ENCODE measurements at places on chromosomes 2 and 18. TPM values are rescaled to one million over a fixed set of nuclear protein-coding genes. Genes with fewer than 3 reads are reported as not detected.

COLEC11 gene
- total RNA-seq, result not detected

FAHD2A gene
- 24.8 TPM for total RNA-seq

VPS4B gene
- 91.5 TPM for total RNA-seq

BARD1 gene
- 20.7 TPM for total RNA-seq

TDRD15 gene
- 1.1 TPM for total RNA-seq

PPM1B gene
- total RNA-seq, result 80.8 TPM

DSG1 gene
- total RNA-seq, result not detected

FAP gene
- not detected for total RNA-seq

MAP3K19 gene
- total RNA-seq, result not detected

AKAIN1 gene
- total RNA-seq, result not detected

GULP1 gene
- not detected for total RNA-seq

DNA sequence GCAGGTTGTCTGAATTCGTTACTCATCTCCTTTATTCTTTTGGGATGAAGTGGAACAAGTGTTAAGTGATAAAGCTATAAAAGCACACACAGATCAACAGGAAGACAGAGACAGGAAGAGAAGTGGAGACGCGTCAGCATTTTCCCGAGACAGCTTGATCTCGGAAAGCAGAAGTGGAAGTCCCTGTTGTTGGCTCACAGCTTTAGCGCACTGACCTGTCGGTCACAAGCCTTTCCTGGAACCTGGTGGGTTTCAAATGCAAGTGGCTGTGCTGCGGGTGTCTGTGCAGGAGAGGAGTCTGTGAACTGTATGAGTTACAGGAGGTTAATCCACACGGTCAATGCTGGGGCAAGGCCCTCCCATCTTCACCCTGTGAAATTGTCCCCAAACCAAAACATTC is 116.6 kb upstream of the PELI1 start:
- peak; percentile 82 for DNase-seq

DNA sequence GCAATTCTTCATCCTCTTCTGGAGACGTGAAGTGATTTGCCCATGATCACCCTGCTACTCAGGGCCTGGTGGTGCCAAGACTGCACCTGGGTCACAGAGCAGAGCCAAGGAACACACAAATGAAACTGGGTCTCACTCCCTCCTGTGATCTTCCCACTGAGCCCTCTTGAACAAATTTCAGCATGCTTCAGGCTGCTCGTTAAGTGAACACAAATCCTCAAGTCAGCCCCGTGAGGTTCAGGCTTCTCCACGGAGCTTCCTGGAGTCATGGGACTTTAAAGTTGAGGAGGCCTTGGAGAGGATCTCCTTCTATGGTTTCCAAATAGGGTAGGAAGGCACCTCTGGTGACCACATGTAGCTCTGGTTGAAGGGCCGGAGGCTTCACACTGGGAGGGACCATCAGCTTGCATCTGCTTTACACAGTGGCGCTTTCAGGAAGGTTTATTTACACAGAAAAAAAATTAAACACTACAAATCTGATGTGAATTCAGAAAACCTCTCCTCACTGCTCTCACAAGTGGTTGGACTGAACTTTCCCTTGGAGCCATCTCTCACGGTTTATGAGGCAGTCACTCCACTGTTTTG is 255.4 kb downstream of the LOXHD1 start:
- no peak for DNase-seq

- no peak for DNase-seq
Measured at GRCh38 chr2:241639385-241639784, 1.9 kb downstream of the ATG4B start.

DNA sequence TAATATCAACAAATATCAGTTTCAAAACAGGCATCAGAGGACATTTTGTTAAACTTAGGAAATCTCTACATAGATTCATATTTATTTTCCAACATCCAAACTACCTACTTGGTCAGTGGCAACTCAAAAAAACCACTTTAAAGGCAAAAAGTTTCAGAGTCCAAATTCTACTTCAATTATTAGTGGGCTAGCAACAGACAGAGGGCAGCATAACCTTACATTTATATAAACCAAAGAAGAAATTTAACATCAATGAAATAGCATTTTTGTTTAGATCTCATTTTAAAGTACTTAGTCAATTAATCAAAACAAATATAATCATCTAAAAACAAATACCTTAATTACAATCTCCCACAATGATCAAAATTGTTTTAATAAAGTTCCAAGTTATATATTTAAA is 33.3 kb downstream of the RTTN start:
- no peak for DNase-seq

GRCh38 chr2:31660165-31660564 is 79.4 kb upstream of the SRD5A2 start:
- DNase-seq, result no peak

DNA sequence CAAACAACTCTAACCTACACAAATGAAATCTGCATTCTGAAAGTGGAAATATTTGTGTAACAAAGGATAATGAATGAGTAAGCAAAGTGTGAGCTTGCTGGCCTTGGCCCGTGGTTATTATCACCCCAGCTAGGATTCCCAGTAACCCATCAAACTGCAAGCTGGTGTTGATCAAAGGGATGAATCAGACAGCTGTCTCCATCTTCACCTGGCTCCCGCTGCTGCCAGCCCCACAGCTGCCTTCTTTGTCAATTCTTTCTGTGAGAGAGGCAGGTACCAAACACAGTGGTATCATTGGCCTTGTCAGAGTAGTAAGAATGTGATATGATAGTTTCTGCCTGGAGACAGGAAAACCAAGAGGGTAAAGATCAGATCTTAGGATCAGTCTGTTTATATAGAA is 25.2 kb upstream of the RGPD4 start:
- DNase-seq, result no peak

- no peak for DNase-seq
Measured at GRCh38 chr2:11711751-11712150, 34.7 kb upstream of the LPIN1 start.

DNA sequence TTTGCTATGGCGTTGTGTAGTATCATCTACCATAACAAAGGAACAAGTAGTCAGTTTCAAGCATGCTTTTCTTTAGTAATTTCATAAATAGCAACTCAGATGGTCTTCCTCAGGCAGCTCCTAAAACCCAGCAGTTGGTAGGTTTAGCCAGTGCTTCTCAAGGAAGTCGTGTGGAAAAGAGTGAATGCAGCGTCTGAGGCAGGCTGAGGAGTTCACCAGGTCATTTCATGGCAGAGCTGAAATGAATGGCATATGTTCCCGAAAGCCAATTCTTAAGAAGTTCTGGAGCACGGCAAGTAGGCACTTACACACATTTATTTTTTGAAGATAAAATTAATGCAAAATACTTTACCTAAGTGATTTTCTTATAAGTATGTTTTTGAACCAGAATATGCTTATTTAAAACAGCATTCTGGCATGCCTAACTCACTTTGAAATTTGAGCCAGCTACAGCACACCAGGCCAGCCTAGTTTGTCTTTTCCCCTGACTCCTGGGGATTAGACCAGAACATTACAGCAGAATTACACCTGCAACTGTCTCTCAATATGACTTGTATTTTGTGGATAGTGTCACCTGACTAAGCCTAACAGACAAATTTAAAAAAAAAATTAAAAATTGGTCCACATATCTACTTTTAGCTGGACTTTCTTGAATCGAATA is 62.2 kb downstream of the OSBPL6 start:
- no peak for DNase-seq

DNA sequence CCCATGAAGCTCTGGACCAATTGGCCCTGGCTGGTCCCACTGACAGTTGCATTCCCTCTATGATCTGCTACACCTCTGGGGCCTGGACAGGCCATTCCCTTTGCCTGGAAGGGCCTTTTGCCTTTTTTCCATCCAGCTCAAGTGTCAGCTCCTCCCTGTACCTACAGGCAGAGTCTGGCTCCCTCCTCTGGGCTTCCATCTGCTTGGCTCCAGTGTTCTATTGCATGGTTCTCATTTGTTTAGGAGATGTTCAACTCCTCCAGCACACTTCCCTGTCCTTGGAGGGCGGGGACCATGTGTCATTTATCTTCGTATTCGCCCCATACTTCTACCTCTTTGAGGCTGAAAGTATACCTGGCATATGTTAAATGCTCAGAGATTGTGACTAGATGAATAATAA is 61.1 kb downstream of the PRKCE start:
- no peak for DNase-seq

DNA sequence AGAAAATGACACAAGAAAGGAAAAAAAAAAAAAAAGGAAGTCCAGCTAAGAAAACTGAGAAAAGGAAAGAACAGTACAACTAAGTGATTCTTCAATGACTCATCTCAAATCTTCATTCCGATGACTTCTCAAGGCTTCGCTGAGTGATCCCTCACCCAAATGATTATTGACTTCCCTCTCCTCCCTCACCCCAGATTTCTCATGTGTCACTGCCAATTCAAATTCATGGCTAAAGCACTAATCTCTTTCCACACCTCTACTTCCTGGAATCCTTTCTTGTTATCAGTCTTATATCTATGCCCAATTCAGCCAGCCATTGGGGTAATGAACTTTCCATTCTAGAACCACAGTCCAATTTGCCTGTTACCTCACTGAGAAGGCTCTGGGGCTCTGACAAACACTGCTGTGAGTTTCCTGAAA is 7.2 kb upstream of the ABCB11 start:
- no peak for DNase-seq

DNA sequence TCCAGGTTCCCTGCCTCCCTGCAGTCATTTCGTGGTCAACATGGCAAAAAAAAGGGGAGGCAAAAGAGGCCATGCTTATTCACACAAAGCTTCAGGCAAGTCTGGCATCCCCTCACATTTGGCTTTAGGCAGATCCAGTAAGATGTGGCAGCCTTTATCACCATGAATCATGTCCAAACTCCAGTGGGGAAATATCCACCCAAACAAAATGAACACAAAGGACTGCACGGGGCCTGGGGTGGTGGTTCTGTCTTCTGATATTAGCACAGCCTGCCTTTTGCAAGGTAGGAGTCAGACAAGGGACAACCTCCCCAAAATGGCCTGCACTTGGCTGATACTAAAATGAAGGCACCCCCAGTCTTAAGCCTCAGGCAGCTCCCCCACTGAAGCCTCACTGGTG is 129.9 kb downstream of the ZBTB7C start:
- DNase-seq, result no peak

DNA sequence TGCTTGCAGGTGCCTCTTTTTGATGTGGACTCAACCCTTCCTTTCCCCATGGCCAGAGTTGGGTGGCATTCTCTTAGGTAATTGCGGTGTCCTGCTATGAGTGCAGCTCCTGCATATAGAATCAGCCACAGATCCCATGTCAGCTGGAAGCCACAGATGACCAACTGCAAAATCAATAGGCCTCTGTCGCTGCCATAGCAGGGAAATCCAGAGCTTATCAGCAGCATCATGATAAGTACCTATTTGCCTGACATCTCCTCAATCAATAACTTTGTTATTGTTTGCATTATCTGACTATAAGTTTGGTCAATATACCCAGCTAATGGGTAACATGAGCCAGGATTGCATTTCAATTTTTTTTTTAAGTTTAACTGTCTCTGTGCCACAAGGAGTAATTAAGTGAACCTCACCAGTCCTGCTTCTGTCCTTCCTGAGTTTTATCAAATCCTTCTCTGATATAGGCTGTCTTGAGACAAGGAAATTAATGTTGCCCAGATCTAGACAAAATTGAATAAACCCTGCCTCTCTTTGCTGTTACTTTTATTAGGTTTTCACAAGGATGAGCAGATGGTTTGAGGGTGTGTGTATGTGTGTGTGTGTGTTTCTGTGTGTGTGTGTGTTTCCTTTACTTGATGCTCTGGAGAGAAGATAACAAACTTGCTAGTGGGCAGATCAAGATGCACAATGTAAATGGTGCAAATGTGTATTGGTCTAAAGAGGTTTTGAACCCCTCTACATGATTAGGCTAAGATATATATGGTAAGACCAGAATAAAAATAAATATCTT is 59.6 kb upstream of the CREB1 start:
- no peak for DNase-seq

DNA sequence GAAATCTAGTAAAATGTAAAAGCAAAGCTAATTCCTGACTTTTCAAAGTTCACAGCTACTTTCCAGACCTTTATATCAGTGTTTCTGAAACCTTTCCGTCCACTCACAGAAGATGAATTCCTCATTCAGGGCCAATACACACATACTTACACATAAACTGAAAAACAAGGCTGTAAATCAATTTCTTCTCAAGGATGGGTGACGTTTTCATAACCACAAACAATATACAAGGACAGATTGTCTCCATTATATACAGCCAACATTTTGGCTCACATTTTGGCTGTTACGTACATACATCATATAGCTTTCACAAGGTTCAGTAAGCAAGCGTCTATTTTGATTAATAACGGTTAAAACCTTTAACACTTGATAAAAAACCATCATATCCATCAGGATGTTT is 1.4 kb downstream of the RPRD1A start:
- DNase-seq, result no peak

DNA sequence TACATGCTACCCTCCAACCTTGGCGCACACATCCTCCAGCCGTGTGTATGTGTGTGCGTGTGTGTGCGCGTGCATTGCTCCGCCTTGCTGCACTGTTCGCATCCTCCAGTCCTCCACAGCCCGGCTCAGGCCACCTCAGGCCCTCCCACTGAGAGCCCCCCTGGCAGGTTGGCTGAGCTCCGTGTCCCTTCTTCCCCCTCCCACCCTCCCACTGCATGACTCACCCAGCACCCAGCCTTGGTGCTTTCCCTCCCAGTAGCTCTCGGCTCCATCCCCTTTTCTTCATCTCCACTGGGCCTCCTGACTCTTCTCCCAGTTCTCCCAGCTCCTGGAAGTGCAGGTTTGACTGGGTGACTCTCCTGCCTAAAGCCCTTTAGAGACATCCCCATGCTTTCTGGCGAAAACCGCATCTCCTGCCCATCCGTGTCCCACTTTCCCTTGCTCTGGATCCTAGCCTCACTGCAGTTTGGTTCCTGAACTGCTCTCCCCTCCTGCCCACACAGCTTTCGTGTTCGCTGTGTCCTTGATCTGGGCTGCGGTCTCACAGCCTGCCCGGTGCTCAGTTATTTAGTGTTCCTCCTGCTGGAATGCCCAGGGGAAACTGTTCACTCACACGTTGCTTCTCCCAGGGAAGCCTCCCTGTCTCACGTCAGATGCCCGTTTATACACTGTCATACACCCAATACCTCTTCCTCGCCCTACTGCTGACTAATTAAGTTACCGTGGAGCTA is 4.9 kb downstream of the TMEM177 start:
- DNase-seq, result no peak

DNA sequence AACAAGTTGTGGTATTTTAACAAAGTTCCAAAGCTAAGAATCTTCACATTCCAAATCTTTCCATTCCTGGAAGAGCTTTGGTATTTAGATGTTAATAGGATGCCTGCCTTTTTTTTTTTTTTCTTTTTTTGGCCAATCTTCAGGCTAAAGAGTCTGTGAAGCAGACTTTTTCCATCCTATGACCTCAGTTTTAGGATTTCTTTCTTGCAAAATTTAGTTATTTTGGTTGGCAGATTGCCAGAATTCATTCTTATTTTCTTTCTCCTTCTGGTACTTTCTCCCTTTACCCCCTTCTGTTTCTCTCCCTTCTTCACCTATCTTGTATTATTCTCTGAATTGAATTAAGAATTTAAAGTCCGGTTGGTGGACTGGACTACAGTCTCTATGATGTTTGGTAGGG is 217.8 kb upstream of the REV1 start:
- no peak for DNase-seq

DNA sequence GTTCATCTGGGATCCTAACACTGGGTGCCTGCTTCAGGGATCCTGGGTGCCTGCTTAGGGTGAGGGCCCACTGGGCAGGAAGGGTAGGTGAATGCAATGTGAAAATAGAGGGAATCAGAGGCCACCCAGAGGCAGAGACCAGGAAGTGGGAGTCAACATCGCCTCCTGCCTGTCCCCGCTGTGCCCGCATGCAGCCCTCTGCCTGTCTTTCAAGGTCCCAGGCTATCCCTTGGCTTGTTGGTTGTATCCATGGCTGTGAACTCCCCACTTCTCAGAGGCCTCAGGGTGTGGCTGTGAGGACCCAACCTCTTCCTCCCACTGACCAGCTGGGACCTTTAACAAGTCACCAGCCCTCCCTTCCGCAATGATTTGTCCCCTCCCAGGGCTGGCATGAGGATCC is 26.5 kb downstream of the PSD4 start:
- no peak for DNase-seq
